SJCRH30 (cell line): ENCODE measurements at places on chromosomes 16 and 17.

DNA sequence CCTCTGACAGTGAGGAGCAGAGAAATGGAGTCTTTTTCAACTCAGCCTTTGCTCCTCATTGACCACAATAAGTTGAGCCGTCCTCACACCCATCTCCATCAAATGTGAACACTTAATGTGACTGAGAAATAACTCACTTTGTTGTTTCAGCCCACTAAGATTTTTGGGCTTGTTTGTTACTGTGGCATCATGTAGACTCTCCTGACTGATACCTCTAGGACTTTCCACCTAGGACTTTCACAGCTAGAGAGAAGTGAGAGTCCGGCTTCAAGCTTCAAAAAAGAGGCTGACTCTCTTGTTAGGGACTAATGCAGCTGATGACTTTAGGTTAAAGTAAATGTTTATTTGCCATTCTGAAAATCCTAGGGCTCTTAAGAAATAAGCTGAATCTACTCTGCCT lies 435.0 kb downstream of the TMEM114 start:
- no peak for DNase-seq

GRCh38 chr16:30946671-30947540 lies 2.0 kb upstream of the ORAI3 start:
- no peak for DNase-seq

DNA sequence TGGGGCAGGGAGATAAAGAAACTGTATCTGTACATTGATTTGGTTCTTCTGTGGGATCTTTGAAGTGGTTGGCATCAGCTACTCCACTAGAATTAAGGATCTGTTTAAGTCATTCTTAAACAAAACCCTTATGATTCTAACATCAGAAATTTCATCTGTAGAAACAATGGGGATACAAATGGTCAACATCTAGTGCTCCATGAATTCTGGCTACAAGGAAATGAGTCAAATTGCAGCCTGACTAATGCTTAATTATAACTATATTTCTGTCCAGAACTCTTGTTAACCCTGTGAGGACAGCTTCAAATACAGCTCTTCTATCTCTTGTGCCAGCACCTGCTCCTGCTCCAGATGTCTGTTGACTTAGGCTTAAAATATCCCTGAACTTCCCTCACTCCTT lies 13.9 kb upstream of the GINS3 start:
- DNase-seq: no peak

- no peak for DNase-seq
Observed at GRCh38 chr17:8466456-8466855, 30.8 kb downstream of the NDEL1 start.

DNA sequence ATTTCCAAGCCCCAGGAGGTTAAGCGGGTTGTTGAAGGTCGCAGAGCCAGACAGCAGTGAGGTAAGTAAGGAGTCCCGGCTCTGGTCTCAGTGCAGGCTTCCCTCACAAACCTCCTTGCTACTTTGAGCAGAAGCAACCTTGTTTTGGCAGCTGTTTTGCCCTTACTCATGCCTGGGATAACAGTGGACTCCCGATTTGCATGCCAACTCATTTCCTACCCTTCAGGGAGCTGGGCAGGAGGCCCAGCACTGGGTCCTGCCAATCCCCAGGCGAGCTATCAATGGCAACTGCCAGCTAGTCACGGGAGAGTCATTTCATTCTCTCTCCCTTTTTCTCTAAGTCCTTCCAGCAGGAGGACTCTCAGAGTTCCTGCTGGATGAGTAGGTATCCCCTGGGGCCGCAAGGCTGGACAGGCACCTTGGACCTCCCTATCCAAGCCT lies 72.0 kb upstream of the KSR1 start:
- peak; percentile 92 for DNase-seq

DNA sequence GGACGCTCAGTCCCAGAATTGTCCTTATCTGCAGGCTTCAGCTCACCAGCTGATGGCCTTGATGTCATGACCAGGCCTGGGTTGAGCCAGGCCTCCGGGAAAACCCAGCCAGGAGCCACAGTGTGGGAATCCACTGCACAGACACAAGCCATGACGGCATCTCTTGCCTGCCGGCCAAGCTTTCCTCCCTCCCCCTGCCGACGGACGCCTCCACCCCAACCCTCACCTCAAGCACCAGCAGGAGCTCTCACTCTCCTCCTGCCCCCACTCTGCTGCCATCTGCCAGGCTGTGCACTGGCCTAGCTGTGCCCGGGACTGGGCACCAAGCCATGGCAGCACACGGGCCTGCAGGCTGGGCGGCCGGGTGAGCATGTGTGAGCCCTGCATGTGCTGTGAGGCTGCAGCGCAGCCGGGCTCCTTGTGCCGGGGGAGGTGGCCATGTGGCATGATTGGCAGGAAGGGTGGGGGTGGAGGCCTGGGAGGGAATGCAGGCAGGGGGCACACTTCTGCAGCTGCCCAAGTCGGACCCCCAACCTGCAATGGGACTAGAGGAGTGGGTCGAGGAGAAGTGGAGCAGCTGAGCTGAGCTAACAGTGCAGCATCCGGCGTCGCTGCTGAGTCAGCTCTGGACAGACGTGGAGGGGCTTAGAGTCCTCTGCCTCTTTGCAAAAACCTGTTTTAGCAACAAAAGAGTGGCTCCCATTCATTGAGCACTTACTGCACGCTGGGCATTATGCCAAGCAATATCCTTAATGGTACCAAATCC lies 268.5 kb downstream of the CBLN1 start:
- DNase-seq: no peak

DNA sequence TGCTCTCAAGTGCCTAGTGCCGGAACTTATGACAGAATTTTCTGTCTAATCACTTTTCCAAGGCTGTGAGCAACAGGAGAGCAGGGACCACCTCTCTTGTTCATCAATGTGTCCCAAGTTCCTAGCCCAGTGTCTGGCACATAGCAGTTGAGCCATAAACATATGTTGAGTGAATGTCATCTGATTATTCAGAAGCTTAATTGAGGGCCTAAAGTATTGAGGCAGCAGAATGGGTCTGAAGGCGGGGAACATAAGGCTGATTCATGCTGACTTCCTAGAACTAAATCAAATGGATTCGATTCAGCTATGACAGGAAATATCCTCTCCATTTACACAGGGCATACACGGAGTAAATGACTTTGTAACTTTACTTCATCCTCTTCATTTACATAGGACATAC lies 438.0 kb upstream of the ZFHX3 start:
- DNase-seq: no peak
